ENCODE measurements at places on chromosomes 5 and 9. TPM values are rescaled to one million over a fixed set of nuclear protein-coding genes. Genes with fewer than 3 reads are reported as not detected.

The AGXT2 gene
- total RNA-seq = 0.07 TPM

The SLC46A2 gene
- total RNA-seq = not detected

The C9orf43 gene
- total RNA-seq = 1.1 TPM

The ACOT12 gene
- not detected for total RNA-seq
